Inflammatory macrophage (primary cell): ENCODE measurements at places on chromosomes 2 and 18.

GRCh38 chr2:176390276-176391147 is 121.3 kb downstream of the MTX2 start:
- DNase-seq = no peak

DNA sequence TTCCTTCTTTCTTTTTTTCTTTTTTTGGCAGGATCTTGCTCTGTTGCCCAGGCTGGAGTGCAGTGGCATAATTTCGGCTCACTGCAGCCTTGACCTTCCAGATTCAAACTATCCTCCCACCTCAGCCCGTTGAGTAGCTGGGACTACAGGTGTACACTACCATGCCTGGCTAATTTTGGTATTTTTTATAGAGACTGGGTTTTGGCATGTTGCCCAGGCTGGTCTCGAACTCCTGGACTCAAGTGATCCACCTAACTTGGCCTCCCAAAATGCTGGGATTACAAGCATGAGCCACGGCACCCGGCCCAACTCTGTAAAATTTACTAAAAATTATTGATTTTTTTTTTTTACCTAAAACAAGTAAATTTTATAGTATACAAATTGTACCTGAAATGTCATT is 360.8 kb downstream of the ALK start:
- DNase-seq = no peak

DNA sequence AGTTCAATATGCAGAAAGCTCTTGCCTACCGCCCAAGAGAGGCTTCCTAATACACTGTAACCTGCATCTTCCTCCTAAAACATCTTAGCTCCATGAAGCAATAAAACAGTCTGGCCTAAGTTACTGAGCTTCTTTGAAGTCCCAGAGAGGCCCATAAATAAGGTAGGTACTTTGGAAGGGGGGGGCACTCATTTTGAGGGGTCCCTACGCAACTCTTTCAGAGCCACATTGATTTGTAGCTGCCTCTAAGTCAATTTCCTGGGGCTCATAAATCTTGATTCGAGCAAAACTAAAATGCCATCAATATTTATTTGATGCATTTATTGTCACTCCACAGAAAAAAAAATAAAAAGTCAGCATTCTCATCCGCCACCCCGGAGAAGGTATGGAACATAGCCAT is 60.4 kb upstream of the SIX2 start:
- no peak for DNase-seq

- no peak for DNase-seq
These were observed 5.0 kb downstream of the SH2D6 start for GRCh38 chr2:85423525-85423924.

DNA sequence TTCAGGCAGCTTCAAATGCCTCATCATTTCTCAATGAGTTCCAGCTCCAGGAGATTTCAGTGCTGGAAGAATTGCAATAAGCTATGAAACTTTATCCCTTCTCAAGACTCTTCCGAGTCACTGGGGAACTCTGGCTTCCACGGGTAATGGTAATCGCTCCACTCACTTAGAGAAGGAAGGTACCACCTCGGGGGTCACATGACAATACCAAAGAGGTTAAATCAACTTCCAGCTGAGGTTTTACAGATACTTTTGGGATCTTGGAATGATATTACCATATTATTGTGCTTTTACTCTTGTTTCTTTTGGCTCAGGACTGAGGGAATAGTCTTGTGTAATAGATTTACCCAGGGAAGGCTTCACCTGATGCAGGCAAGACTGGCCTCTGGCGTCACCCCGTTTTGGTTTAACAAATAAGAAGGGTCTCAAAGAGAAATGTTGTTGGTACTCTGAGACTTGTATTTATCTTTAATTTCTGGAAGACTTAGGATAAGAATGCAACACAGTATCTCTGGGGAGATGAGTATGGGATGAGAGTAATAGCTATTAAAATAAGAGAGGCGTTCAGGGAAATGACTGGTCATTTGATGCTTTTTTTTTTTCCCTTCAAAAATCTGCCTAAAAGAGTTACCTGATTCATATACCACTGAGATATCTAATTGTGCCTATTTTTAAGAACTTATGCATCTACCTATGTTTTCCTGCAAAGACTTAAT is 316.9 kb upstream of the ZEB2 start:
- no peak for DNase-seq

DNA sequence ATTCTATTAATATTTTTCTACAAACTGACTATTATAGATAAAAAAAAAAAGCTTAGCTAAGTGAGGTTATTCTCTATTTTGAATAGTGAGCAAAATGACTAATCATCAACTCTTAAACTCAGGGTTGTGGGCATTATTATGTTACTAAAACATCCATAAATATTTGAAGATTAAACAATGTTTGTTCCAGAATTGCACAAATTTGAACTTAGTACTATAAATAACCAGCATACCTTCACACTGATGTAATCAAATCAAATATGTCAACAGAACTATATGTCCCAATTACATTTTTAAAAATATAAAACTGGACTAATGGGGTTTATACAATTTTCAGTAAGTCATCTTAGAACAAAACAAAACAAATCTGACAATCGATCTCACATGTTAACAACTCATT is 800.9 kb downstream of the LRP1B start:
- DNase-seq = no peak

- DNase-seq = no peak
These were observed 33.7 kb upstream of the C18orf32 start for GRCh38 chr18:49520661-49521145.

DNA sequence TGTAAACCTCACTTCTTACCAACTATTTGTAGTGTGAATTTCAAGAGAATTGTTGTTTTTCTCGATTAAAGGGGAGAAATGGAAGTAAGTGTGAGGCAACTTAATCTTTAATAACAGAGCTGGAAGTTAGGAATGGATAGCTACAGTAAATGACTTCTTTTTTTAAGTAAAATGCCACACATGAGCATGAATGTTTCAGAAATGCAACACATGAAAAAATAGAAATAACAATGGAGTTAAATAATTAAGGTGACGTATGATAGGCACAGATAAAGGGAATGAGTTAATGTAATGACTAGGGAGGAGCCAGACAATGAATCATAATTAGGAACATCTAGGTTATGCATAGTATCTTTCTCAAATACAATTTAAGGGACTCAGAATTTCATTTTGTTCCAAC is 3.4 kb downstream of the REL start:
- DNase-seq = peak; percentile 49

DNA sequence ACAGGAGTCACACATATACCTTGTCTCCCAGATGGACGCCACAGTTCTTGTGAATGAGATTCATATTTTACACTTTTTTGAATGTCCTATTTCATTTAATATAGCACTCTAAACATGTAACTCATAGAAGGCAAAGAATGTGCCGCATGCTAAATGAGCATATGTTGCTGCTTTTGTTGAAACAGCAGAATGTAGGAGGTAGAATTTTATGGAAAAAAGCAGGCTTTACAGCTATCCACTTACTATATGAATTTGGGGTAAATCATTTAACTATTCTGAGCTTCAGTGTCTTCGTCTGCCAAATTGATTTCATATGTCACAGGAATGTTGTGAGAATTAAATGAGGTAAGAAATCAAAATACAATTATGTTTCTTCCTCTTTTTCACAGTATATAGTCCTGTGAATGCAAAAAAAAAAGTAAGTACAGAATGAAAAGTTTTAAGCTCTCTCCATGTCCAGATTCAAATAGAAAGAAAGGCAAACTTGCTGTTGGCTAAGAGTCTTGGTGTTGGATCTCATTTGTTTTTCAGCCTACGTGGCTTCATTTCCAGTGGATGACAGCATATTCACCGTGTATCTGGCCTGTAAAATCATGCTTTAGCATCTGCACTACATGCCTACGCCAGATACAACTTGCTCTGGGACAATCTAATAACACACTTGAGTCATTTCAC is 154.7 kb upstream of the CNTNAP5 start:
- no peak for DNase-seq

GRCh38 chr2:198698230-198698629 is 759.5 kb downstream of the SATB2 start:
- no peak for DNase-seq

DNA sequence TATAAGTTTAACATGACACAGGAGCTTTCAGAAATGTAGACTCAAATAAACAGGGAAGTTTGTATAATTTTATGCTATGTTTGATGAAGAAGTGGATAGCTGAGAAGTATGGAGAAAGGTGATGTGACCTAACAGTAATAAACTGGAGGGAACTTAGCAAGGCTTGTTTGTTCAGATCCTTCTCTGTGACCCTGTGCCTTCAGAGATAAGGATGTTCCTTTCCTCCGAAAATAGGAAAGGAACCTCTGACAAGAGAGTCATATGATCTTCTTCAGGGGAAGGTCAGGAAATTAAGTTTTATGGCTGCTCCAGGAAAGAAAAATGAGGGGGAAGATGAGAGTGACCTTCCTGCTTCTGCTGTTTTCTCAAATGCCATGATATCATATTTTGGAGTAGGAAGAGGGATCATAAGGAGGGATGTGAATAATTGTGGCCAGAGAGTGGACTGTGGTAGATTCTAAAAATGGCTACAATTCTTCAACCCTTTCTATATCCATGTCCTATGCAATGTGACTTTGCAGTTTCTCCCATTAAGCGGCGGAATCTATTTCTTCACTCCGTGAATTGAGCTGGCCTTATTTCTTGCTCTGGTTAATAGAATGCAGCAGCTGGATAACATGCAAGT is 8.5 kb upstream of the C2orf69 start:
- DNase-seq = no peak

DNA sequence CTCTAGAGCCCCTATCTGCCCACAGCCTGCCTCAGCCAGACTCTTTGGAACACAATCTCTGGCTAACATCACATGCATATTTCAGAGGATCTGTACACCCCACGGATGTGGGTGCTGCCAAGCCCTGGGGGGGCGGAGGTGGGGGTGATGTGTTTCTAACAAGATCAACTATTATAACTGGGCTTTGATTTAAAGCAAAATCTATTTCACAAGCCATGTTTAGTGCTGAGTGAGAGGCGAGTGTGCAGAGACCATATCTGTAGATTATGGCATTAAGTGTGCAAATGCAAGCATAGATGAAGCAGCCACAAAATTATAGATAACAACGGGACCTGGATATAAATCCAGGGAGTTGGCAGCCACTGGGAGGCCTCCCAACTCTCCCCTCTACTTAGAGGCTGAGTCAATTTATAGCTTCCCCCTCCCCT is 135.8 kb upstream of the SMAD2 start:
- DNase-seq = no peak

DNA sequence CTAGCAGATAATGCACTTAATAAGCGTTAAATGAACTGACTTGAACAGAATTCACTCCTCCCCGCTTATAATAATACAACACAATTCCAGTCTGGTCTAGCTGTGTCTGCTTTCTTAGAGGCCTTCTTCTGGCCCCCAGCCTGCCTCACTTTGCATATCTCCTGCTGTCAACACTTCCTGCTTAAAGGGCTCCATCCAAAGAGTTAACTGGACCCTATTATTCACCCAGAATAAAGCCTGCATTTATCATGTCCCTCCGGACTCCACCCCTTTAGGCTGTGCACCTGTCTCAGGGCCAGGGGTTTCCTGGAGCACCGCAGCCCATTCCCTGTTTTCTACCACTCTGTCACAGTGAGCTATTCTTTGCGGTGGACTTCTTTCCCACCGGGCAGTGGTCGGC is 292.8 kb upstream of the FBXO11 start:
- DNase-seq = no peak

DNA sequence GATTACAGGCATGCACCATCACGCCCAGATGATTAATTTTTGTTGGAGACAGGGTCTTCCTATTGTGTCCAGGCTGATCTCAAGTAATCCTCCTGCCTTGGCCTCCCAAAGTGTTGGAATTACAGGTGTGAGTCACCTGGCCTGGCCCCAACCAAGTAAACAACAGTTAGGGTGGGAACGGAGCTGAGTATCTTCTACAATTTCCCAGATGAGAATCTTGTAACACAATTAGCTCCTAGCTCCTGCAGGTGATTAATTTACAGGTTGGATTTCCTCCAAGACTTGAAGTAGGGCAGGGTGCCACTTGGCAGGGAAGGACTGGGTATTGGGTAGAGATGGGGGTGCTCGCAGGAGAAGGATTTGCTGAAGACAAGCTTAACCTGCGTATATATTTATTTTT is 17.8 kb downstream of the NLRC4 start:
- DNase-seq = no peak

DNA sequence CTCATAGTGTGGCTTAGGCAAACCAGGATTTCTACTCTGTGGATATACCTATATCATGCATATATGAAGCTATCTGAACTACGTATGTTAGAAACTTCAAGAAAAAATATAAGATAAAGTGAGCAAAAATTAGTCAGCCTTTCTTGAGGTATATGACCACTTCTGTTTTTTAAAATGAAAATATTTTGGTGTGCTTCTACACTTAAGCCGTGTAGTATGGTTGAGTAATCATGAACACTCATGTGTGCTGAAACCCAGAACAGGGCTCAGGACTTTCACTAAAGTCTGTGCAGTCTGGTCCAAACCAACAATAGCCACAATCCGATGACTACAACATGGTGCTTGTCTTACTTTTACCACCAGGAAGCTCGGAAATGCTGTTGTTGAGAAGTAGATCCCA is 48.9 kb upstream of the TMEM177 start:
- no peak for DNase-seq

DNA sequence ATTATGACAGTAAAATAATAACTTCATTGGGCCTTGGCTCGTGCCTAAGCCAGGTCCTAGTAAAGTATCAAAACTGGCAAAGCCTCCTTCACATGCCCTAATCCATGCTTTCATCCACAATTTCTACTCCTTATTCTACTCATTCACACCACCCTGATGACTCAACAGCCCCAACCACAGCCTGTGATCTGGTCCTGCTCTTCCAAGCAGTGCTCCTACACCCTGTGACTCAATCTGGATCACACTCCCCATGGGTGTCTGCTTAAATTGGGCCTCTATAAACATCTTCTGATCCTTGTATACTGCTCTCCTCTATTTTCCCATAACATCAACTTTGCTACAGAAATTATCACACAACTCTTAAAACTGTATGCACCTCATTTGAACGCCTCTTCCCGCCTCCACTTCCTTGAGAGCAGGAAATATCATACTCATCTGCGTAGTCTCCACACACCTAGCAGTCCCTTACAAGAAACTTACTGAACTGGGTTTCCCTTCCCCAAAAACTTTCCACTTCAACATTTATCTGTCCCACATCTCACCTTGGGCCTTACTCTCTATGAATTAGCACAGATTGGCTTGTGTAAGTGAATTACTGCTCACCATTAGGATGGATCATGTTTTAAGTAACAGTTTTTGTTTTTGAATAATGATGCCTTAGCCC is 15.9 kb downstream of the GTF3C3 start:
- no peak for DNase-seq

DNA sequence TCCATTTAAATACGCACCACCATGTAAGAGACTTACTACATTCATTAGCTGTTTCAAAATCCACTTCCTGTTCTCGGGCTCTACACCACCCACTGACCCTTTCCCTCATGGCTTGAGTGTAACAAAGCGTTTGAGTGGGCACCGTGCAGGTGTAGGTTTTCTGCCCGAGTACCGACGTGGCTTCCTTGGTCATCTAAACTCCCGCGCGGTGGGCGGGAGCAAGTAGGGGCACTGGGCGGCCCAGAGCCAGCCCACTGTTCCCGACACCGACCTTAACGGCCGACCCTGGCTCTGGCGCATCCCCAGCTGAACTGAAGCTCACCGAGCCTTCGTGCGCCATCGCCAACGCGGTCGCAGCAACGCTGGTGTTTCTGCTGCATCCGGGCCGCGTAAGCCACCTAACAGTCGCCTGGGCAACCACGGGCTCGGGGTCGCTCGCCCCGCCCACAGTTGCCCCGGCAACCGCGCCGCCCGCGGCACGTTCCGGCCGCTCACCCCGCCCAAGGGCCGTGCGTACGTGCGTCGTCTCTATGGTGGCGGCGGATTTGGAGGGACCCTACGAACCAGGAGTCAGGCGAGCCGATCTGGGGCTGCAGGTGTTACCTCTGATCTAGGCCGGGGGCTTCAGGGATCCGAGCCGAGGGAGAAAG is at the start of the genes C2orf81 and WDR54:
Gene C2orf81 (minus strand): TSS at position 399 of the 650 bp plus-strand sequence. CDS start 59 bp downstream, at position 340.
Gene WDR54 (plus strand): TSS at position 510 of the 650 bp plus-strand sequence. CDS start 424 bp downstream, outside the sequence.
- DNase-seq = peak; percentile 81
